Stimulated activated CD4-positive, alpha-beta T cell treated with anti-CD3 and anti-CD28 coated beads, Interleukin-15, amount 100 ng/mL, for 1 hour (primary cell): ENCODE measurements at places on chromosomes 4 and X.

DNA sequence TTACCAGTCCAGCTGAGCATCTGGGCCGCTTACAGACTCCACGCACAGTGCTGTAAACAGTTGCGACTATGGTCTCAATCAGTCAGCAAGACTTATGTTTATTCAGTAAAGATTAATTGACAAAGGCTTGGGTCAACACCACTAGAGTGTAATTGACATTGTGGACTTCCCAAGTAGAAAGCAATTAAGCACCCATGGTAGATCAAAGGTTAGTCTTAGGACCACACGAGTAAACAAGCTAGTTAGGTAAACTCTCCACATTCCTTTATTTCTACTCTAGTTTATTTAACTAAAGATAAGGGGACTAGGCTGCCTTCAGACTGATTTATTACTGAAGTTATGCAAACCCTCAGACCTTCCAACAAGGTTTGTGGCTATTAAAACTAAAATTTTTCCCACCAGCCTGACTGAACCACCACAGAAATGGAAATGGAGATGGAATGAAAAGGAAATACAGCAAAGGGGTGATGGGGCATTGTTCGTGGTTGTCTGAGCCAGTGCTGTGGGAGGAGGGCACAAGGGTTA is 44.2 kb downstream of the MTHFD2L start:
- no peak for DNase-seq

- no peak for DNase-seq
These were observed 20.6 kb downstream of the PIR start for GRCh38 chrX:15472531-15472930.

DNA sequence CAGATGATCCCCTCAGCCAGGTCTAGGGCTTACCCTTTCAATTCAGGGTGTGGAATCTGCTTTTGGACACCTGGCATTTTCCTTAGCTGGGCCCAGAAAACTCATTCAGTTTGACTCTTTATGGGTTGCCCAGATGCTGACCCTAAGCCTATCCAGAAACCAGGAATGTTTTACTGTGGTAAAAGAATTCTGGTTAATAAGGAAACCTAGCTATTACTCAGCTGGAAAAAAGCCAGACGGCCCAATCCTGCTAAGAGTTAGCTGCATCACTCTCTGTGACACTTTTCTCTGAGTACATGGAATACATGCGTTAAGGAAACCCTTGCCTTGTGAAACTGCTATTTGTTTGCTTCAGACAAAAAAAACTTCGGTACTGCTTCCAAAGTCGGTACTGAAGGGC is 28.0 kb downstream of the ING2 start:
- no peak for DNase-seq

DNA sequence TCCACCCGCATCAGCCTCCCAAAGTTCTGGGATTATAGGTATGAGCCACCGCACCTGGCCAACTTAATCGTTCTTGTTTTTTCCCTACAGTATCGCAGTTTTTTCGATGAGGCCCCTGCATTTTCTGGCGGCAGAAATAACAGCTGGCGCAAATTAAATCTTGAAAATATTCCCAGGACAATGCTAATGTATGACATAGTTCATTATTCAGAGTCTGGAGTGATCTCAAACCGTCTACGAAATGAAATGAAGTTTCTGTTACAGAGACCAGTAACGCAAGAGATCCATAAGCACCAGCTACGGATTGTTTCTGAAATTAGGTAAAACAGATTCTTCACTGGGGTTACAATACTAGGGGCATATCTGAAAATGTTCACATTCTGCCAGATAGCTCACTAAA is 27.3 kb downstream of the CXorf58 start:
- DNase-seq = no peak

GRCh38 chrX:148885203-148885602 is 384.8 kb downstream of the AFF2 start:
- DNase-seq = no peak

DNA sequence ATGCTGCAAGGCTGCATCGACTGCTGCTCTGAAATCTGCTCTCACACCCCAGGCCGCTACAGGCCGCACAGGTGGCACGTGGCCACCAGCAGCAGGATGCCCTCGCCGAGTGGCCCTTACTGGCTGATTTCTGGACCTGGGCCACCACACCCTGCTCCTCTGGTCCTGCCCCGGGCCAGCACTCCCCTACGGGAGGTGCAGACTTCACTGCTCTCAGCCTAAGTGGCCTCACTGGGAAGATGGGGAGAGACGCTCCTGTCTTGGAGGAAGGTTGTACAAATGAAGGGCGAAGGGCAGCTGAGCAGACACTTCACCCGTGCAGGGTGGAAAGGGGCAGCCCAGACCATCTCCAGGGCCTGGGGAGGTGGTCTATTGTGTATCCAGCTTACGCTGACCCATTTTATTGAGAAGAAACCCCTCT is 72.5 kb downstream of the ACOX3 start:
- DNase-seq = no peak

GRCh38 chr4:5037553-5038551 is 13.4 kb upstream of the STK32B start:
- no peak for DNase-seq

DNA sequence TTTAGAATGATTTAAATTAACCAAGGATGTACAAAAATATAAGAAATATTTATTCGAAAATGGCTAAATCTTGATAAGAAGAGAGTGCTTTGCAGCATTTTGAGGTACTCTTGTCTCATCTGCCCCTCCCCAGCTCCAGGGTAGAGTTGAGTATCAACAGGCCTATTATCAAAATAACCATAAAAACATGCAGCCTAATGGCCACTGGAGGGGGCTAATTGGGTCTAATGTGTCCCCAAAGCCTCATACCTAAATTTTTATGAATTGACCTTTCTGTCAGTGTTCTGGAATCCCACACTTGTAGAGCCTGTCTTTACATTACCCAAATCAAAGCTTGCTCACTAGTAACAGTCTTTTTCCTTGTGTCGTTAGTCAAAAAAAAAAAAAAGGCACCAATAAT is 544.9 kb upstream of the CPXCR1 start:
- DNase-seq = no peak

DNA sequence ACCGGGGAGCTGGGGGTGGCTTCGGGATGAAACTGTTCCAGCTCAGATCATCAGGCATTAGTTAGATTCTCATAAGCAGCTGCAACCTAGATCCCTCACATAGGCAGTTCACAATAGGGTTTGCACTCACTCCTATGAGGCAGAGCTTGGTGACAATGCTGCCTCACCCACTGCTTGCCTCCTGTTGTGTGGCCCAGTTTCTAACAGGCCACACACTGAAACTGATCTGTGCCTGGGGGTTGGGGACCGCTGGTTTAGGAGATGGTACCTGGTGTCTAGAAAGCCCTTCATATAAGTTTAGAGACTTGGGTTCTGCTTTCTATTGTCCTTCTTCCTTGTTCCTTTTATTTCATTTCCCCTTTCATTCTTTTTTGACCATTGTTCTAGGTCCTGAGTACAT is 234.2 kb downstream of the FRAS1 start:
- no peak for DNase-seq

GRCh38 chrX:55801811-55802210 is 84.3 kb downstream of the RRAGB start:
- no peak for DNase-seq

DNA sequence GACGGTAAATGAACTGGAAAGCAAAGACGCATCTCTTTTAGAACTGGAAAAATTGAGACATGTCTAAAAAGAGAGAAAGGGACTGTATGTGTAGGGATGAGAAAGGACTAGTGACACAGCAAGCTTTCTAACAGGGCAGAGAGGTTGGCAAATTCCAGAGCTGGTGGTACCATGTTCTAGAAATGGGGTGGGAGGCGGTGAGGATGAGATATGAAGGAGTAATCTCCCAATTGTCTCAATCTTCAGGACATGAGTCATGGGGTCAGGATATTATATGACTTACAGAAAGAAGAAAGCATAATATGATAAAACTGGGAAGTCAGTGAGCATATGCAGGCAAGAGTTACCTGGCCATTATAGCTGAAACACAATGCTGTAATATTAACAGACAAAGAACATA is 14.2 kb downstream of the TAB3 start:
- no peak for DNase-seq

GRCh38 chr4:144716778-144717177 is 70.8 kb downstream of the HHIP start:
- no peak for DNase-seq

- no peak for DNase-seq
These were observed 173.9 kb downstream of the PDGFRA start for GRCh38 chr4:54402880-54403480.

DNA sequence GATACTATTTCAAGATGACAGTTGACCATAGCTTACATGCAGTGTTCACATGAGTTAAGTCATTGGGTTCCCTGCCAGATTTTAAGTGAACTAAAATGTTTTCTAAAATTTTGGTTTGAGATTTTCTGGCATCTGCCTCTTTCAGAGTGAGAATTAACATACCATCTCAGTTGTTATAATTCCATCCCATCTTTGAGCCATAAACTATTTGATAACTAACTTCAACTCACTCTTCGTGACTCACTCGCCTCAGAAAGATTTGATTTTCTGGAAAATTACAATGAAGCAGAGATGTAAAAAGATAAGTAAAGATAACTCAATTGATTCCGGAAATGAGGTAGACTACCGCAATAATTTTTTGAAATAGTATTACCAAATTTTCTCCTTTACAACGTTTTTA is 61.8 kb downstream of the HMGB2 start:
- DNase-seq = no peak

DNA sequence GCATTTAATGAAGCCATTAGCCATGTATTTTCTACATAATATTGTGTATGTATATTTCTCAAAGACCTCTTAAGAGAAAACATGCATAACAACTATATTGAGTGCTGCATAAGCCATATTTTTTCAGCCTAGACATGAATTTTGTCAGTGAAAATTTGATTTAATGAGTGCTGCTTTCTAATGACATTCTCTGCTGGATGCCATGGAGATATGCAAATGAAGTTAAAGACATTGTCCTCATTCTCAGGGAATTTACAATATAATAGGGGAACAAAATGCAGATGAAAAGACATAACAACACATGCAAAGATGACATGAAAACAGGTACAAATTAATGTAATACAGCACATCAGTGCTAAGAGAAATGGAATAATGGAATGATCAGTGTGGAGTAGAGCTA is 118.7 kb downstream of the ATOH1 start:
- DNase-seq = no peak

GRCh38 chrX:28552882-28553829 is 34.1 kb upstream of the IL1RAPL1 start:
- DNase-seq = no peak

DNA sequence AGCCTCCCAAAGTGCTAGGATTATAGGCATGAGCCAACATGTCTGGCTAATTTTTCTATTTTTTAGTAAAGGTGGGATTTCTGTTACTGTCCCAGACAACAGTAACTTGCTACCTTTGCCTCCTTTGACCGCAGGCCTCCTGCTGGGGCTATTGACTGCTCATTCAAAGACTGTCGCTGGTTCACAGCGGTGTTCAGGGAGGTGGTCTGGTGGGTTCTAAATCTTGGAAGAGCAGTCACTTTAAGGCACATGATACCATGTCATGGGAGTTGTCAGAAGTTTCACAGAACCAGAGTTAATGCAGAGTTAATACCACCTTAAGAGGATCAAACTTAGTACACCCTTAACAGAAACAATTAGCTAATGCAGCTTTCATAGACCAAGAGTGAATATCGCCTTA is 3.8 kb downstream of the ASMT start:
- DNase-seq = no peak
